ENCODE measurements at places on chromosomes 7 and 10. TPM values are rescaled to one million over a fixed set of nuclear protein-coding genes. Genes with fewer than 3 reads are reported as not detected.

GRCh38 chr7:6637544-6638229 is 569 bp downstream of the ZNF316 start:
- peak overlapping the region; percentile 85 for H3K4me3 ChIP-seq
- DNase-seq, result peak; percentile 30
- H3K27me3 ChIP-seq, result no peaks in the 10 kb centered on the region
- H3K27ac ChIP-seq, result peak overlapping the region; percentile 51
- no peaks in the 10 kb centered on the region for H3K36me3 ChIP-seq

- H3K4me3 ChIP-seq, result no peak overlapping the region
- H3K27me3 ChIP-seq, result no peaks in the 10 kb centered on the region
- H3K27ac ChIP-seq, result no peak overlapping the region
- no peak for DNase-seq
- H3K4me1 ChIP-seq, result no peaks in the 10 kb centered on the region
These were observed 391.4 kb upstream of the ETV1 start for GRCh38 chr7:14380881-14381280.

DNA sequence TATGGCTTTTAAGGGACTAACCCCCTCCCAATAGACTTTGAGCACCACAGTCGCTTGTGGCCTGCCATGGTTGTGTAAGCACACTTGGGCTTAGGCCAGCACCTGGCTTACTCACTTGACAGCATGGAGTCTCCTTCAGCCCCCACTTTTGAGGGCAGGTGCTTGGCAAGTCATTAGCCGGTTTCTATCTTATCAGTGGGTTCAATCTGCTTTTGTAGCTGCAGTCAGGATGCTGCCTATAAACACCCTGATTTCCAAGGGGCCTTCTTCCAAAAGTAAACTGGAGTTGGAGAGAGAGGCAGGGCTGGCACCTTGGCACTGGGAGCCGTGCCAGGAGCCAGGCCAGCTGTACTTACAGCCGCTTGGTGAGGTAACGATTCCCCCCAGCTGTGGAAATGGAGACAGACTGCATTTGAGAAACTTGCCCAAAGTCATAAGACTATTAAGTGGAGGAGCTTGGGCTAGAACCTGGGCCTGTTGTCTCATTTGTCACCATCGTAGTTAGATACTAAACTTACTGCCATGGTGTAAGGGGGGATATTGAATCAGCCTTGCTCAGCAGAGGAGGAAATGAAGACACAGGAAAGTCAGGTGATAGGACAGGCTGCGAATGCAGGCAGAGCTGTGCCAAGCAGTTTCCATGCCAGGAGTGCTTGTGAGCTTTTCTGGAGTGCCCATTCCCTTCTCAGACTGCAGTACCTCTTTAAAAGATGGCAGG is 92.2 kb upstream of the EFCAB10 start:
- peak; percentile 98 for DNase-seq
- no peaks in the 10 kb centered on the region for H3K36me3 ChIP-seq
- no peaks in the 10 kb centered on the region for H3K27me3 ChIP-seq
- peaks cover 56% of the 10 kb centered on the region for H3K4me1 ChIP-seq

NPC1L1 gene
- total RNA-seq, result not detected

GLCCI1 gene
- total RNA-seq, result 115 TPM

FXYD4 gene
- total RNA-seq, result not detected
